ENCODE measurements at places on chromosomes 5 and 9.

DNA sequence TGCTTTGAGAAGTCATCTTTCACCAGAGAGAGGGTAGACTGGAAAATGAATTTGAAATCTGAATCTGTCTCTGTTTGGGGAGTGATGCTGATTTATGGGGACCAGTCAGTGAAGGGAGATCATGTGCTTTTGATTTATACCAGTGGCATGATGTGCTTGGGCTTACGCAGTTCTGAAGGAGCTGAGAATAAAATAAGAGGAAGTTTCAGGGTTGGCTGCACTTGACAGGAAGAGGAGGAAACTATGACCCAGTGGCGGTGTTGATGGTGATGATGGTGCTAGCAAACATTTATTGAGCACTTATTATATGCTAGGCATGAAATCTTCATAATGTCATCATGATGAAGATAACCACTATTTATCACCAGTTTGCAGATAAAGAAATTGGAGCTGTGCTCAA lies 136.4 kb upstream of the GLRA1 start:
- no peak for DNase-seq

DNA sequence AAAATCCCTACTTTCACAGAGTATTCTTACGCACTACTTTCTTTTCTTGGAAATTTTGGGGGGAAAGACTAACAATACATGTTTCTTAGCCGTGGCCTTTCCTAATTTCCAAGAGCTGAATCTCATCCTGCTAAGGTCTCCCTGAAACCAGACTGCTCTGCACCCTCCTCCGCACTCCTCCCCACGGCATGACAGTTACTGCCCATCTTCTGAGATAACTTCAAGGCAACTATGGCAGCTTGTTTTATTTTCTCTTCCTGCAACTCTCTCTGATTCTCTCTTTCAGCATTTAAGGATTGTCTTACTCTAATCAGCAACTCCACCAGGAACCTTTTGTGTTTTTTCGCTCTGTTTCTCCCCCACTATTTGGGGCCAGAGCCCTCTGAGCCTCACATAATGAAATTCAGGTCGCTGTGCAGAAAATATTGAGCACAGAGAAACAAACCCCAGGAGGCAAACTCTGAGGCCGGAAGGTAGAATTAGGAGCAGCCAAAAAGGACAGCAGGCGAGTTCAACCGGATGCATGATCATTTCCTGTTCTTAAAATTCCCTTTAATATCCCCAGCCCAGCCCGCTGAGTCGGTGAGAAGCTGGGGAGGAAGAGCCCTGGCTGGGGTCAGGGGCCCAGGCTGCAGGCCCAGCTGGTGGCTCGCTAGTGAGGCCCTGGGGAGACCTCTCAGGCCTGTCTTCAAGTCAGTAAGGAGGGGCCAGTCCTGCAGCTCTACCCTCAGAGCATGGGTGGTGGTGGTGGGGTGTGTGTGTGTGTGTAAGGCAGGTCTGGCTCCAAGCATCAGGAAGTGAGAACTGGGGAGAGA lies 213.6 kb upstream of the S1PR3 start:
- DNase-seq: peak; percentile 6

- DNase-seq: no peak
Measured at GRCh38 chr5:95927927-95928723, 33.5 kb downstream of the ELL2 start.

DNA sequence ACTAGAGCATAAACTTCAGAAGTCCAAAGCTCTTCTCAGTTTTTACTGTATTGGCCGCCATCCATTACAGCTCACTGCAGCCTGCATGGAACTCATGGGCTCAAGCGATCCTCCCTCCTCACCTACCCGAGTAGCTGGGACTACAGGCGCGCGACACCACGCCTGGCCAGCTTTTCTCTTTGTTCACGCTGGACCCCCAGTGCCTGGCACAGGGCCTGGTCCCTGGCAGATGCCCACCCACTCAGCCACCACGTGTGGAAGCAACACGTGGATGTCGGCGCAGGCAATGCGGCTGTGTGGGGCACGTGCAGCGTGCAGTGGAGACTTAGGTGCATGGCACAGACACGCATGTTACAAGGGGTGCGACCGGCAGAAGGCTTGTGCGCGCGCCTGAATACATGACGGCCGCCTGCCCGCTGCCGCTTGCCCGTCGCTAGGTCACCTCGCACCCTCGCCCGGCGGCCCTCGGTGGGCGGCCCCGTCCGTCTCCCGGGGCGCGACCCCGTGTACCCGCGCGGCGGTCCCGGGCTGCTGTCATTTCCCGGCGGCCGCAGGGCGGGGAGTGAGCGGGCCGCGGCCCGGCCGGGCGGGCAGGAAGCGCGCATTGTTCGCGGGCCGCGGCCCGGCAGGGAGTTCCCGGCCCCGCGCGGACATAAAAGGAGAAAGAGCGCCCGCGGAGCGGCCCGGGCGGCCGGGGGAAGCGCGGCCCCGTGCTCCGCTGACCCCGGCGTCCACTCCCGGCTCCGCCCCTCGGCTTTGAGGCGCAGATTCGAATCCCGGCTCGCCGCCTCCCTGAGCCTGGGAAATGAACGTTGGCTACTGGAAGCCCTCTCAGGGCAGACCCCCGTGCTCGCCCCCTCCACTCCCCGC lies 24.1 kb upstream of the PTGS1 start:
- DNase-seq: peak; percentile 54

- DNase-seq: no peak
Measured at GRCh38 chr5:2005101-2006041, 122.6 kb upstream of the IRX4 start.

DNA sequence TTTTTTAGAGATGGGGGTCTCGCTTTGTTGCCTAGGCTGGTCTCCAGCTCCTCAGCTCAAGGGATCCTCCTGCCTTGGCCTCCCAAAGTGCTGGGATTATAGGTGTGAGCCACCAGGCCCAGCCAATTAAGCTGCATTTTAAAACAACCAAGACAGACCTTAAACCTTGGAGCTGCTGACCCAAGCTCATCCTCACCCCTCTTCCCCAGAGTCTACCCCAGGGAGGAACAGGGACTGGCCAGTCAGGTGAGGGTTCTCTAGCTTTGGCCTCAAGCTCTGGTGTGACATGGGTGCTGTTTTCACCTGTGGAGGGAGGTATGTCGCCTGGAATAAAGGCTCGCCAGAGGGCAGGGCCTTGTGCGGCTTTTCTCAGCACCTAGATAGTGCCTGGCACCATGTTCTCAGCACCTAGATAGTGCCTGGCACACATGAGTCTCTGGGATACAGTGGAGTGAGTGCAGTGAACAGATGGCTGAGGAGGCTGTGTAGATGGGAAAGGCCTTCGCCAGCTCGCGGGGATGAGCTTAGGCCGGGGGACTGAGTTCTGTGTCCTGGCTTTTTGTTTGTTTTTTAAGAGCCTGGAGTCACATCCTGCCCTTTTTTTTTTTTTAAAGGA lies 7.4 kb downstream of the CDK9 start:
- DNase-seq: no peak

- DNase-seq: peak; percentile 77
Measured at GRCh38 chr5:141734501-141735229, 52.6 kb upstream of the ARAP3 start.

Data from hematopoietic multipotent progenitor cell treated with erythropoietin and hydrocortisone succinate and interleukin-3 and kit ligand, for 6 days (in vitro differentiated cells).